HCEC 1CT (cell line): ENCODE measurements at places on chromosomes 5 and 9.

DNA sequence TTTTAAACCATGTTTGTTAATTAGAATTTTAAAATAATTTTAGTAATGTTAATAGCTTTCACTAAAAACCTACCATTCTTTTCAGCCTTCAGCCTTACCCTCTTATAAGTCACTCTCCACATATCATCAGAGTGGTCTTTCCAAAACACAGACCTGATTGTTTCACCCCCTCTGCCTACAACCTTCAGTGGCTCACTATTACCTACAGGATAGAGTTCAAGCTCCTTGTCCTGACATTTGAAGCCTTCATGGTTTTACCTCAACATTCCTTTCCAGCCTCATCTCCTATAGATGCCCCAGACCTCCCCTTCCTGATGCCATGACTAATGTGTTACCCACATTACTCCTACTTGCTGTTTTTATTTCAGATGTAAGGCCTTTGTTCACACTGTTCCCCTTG is 27.8 kb upstream of the STRBP start:
- no peak for DNase-seq

DNA sequence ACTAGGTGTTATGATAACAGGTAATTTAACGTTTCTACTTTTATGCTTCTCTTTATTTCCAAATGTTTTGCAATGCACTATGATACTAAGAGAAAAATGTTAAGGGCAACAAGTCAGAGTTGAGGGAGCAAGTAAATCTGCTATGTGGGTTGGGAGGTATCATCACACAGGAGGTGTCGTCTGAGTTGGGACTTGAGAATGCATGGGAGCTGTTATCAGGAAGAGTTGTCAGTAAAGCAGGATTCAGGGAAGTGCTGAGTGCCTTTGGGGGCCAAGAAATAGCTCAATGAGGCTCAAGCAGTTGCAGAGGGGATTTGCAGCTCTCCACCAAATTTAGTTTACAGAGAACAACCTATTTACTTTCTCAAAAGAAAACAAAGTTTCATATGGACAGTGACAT is 108.0 kb downstream of the PPP2R2B start:
- no peak for DNase-seq

DNA sequence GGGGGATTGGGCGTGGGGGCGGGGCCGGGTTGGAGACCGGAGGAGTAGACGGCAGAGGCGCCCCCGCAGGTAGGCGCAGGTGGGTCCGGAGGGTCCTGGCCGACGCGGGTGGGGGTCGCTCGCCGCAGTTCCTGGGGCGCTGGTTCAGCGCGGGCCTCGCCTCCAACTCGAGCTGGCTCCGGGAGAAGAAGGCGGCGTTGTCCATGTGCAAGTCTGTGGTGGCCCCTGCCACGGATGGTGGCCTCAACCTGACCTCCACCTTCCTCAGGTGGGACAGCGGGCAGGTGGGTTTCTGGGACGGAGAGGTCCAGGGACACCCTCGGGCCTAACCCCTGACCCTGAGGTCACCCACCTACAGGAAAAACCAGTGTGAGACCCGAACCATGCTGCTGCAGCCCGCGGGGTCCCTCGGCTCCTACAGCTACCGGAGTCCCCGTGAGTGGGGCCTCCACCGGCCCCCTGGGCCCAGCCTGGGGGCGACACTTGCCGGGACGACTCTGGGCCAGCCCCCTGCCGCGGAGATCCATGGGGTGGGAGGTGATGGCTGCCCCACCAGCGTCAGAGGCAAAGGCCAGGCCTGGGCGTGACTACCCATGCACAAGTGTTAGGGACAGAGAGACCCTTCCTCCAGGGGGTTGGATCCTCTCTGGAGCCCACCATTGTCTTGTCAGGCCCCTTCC is 1.7 kb downstream of the PTGDS start:
- DNase-seq = no peak

- no peak for DNase-seq
Observed at GRCh38 chr5:41761663-41762062, 108.6 kb downstream of the OXCT1 start.

- no peak for DNase-seq
Observed at GRCh38 chr5:177592905-177593304, 902 bp downstream of the TMED9 start.

DNA sequence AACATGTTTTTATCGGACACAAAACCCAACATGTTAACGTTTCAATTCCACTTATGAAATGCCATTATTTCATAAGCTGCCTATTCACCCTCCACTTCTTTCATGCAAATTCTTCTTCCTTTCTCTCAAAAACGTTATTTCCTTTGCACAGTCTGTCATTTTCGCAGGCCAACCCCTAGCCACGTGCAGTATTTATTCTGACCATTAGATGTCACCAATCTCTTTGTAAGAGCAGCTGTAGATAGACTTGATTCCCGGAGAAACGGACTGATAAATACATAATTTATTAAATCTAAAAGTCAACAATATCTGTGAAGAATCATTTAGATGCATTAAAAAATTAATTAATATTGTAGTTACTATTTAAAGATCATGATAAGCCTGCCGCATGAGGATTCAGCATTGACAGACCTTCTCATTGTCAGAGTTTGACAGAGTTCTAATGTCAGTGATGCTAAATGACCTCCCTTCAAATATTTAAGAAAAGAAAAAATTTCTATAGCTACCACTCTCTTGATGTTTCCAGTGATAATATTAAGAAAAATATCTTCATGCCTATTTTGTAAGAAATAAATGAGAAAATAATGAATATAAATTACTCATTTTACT is 933.6 kb downstream of the CDH12 start:
- DNase-seq = peak; percentile 11

DNA sequence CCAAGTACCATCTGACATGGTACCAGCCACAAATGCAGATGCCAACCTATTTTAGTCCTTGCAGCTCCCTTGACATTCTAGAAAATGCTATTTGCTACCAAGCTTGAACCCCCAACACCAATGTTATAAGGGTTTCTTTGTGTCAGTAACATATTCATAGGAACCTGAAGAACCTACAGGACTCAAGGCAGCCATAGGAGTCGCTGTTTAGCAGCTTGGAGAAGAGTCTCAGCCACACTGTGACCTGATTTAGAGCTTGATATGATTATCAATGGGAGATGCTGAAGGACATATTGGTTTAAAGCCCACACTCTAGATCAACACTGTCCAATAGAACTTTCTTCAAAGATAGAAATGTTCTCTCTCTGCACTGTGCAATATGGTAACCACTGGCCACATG is 6.4 kb upstream of the ZFR start:
- DNase-seq = peak; percentile 17

DNA sequence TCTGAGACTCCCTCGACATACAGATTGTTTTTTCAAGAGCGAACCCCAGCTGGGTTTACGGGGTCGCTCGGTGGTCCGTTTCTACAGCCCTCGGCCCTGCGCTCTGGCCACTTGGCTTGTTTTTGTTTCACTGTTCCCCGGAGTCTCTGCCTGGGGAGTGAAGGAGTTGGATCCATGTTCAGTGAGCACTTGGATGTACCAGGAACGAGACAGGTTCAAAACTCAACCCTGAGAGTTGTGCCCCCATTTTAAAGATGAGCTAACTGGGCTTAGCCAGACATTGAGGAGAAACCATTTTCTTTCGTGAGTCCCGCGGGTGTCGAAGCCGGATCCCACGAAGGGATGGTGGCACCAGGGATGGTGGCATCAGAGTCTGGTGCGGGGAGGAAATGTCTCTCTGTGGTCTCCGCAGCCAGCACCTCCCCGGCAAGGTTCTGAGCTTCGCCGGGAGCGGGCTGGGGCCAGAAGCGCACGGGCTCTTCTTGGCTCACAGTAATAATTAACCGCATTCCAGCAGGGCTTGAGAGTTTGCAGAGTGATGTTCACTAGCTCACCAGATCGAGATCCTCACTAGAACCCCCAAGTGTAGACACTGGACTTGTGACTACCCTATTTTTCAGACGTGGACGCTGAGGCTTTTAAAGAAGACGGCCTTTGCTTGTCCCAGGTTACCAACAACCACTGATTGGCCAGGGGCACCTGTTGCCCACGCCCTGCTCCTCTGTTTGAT is 1.0 kb downstream of the MSX2 start:
- DNase-seq = no peak

- no peak for DNase-seq
Observed at GRCh38 chr5:149017636-149018035, 45.2 kb downstream of the SH3TC2 start.

GRCh38 chr5:151205411-151205810 is 18.5 kb downstream of the CCDC69 start:
- DNase-seq = no peak
